Fibroblast of skin of left biceps (primary cell): ENCODE measurements at places on chromosomes 13 and 19.

DNA sequence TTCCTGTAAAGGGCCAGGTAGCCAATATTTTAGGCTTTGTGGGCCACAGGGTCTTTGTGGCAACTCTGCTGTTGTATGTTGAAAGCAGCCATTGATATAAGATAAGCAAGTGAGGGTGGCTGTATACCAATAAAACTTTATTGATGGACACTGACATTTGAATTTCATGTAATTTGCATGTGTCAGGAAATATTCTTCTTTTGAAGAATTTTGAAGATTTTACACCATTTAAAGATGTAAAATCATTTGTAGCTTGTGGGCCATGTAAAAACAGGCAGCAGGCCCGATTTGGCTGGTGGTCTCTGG lies 2.4 kb upstream of the CTU1 start:
- DNase-seq, result no peak

GRCh38 chr19:48613852-48614435 lies 932 bp downstream of the FAM83E start:
- no peak for DNase-seq

DNA sequence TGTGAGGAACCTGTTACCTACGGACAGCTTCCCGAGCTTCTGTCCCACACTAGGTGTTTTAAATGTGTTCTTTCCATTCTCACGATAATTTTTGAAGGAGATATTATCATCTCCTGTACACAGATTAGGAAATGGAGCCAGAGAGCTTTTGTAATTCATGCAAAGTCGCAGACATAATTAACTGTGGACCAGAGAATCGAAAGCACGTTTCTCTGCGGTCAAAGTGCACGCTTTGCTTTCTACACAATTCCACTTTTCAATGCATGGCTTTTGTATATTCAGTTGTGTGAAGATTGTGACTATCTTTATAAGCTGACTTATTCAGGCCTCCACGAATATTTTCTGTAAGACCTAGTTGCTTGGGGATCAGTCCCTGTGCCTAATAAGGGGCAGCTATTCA lies 81.7 kb upstream of the SLC10A2 start:
- DNase-seq, result no peak

- no peak for DNase-seq
Observed at GRCh38 chr19:8310342-8311055, 2.3 kb upstream of the CD320 start.

- no peak for DNase-seq
Observed at GRCh38 chr13:21796066-21796465, 125.2 kb downstream of the FGF9 start.

GRCh38 chr13:56861476-56861875 lies 279.2 kb upstream of the PRR20A start:
- DNase-seq, result no peak

DNA sequence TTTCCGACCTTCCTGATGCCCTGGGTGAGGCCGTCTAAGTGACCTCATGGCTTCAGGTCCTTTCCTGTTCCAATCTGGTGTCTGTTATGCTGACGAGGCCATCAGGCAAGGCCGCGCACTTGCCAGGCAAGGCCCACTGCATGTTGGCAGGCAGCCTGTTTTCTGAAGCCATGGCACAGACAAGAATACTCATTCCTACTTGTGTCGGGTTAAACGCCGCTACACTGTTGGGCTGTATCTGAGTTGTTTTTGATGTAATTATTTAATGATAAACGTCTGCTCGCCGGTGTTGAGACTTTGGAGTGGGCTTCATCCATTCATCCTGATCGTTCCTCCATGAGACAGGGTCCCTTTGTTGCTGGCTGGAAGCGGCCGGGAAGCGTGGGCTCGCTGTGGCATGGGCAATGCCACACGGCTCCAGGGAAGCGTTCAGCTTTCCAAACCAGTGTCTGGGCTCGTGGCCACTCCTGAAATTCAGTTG lies 92.1 kb downstream of the ATP11A start:
- DNase-seq, result no peak

DNA sequence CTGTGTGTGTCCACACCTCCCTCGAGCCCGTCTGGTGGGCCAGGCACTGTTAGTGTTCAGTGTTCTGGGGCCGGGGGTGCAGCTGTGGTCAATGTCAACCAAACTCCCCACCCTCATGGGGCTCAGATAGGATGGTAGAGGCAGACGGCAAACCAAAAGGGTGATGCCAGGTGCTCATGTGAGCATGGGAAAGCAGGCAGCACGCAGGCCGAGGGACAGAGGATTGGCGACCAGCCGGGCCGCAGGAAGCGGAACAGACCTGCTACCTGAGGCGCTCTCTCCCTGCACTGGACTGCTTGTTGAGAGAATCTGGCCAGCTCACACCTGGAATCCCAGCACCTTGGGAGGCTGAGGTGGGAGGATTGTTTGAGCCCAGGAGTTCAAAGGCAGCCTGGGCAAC lies 29.1 kb downstream of the DHX34 start:
- DNase-seq, result no peak

GRCh38 chr13:21322988-21323387 lies 136.1 kb downstream of the ZDHHC20 start:
- DNase-seq, result no peak

DNA sequence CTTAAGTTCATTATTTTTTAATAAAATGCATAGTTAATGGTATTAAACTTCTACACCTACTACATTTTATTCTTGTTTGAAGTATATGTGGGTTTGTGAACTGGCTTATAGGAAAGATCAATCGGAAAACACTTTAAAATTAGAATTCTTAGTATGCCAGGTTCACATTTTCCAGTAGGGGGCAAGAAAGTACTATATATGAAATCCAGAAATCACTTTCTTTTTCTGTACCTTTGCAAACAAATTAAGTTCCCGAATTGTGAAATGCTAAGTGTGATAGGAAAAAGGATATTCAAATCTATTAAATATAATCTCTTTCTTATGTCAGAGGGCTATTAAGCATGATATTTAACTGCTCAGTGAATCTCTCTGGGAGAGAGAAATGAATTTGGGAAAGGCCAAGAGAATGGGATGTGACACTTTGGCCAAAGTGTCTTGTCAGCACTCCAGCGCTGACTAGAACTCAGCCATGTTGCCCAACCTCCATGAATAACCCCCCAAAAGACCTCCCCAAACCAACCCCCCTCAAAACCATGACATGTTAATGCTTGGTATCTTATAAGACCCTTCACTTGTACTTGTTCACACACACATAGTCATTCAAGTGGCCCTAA lies 122.6 kb upstream of the SLC10A2 start:
- peak; percentile 10 for DNase-seq

GRCh38 chr13:28568286-28568685 lies 73.4 kb upstream of the FLT1 start:
- no peak for DNase-seq

- DNase-seq, result no peak
Observed at GRCh38 chr19:5247957-5248705, 92.5 kb downstream of the PTPRS start.

GRCh38 chr13:67574320-67575233 lies 344.4 kb upstream of the PCDH9 start:
- no peak for DNase-seq

DNA sequence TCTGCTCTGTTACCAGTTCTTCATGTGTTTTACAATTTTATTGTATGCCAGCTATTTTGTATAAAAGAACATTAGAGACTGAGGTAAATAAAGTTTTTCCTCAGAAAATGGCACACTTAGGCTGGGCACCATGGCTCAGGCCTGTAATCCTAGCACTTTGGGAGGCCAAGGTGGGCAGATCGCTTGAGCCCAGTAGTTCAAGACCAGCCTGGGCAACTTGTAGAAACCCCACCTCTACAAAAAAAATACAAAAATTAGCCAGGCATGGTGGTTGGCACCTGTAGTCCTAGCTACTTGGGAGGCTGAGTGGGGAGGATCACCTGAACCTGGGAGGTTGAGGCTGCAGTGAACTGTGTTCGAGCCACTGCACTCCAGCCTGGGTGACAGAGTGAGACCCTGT lies 32.0 kb downstream of the CCDC8 start:
- no peak for DNase-seq

- no peak for DNase-seq
Observed at GRCh38 chr19:49749771-49750170, 13.3 kb downstream of the TSKS start.

DNA sequence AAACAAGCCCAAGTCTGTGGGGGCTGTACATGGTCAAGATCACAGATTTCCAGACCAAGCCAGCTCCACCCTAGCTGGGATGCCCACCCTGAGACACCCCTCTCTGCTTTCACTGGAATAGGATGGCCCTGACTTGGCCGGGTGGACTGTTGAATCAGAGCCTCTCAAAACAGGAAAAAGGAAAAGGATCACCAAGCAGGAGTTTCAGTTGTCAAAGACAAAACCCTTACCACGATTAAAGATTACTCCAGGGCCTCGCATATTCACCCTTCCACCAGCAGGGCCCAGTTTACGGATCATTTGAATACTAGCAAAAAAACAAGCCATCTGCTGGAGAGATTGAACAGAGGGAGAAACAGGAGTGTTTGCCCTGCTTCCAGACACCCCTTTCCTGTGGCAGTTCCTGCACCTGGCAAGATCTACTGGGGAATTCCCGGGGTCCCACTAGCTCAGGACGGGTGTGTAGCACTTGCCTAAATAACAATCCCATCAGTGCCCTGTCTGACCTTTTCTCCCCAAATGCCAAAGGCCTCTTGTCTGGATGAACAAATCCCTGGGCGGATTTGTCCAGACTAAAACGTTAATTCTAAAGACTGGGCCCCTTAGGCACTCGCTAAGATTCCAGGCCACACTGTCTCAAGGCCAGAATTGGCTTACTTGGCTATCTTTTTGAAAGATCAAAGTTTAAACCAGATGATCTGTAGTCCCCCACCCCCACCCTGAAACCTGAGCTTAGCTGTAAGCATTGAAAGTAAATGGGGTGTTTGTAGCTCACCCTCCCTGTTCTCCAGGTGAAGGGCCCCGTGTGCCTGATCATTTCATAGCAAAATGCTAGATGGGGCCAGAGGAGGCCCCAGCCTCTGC lies 38.4 kb downstream of the ACTN4 start:
- no peak for DNase-seq

DNA sequence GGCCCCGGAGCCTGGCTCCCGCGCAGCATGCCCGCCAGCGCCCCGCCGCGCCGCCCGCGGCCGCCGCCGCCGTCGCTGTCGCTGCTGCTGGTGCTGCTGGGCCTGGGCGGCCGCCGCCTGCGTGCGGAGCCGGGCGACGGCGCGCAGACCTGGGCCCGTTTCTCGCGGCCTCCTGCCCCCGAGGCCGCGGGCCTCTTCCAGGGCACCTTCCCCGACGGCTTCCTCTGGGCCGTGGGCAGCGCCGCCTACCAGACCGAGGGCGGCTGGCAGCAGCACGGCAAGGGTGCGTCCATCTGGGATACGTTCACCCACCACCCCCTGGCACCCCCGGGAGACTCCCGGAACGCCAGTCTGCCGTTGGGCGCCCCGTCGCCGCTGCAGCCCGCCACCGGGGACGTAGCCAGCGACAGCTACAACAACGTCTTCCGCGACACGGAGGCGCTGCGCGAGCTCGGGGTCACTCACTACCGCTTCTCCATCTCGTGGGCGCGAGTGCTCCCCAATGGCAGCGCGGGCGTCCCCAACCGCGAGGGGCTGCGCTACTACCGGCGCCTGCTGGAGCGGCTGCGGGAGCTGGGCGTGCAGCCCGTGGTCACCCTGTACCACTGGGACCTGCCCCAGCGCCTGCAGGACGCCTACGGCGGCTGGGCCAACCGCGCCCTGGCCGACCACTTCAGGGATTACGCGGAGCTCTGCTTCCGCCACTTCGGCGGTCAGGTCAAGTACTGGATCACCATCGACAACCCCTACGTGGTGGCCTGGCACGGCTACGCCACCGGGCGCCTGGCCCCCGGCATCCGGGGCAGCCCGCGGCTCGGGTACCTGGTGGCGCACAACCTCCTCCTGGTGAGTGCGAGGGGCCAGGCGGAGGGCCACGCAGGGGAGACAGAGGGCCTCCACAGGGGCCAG lies at the start of gene KL:
TSS of gene KL (plus strand) at position 10 of the 909 bp plus-strand sequence. CDS start at position 28, 18 bp downstream.
- no peak for DNase-seq

GRCh38 chr19:5232798-5233505 lies 107.7 kb downstream of the PTPRS start:
- no peak for DNase-seq

GRCh38 chr19:38640368-38640767 lies 7.1 kb upstream of the ACTN4 start:
- no peak for DNase-seq

DNA sequence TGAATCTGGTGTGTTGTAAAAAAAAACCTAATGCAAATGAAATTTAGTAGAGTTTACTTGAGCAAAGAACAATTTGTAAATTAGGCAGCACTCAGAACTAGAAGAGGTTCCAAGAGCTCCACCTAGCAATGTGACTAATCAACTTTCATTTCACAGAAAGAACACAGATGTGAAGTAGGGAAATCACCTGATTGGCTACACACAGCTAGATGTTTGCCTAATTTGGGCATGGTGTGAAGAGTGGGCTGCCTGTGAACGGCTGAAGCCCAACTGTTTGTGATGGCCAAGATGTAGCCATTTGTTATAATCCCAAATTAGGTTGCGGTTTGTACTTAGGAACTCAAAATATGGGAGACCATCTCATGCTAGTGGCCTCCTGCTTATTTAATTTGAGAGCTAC lies 724.4 kb upstream of the SLITRK5 start:
- no peak for DNase-seq

DNA sequence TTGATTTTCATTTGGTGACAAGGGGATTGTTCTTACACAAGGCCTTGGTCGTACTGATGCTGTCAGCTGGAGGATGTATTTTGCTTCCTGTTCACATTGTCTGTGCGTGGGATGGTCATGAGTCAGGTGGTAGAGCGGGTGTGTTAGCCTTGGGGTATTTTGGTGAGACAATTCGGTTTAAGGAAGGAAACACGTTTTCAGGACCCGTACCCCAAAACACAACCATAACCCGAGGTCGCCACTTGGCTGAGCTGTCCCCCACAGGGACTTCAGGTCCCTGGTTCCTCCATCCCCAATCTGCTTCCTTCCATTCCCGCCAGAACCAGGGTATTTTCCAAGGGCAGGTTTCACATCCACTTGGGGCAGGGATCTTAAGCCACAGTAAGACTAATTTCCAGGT lies 15.0 kb downstream of the MYO9B start:
- no peak for DNase-seq

- no peak for DNase-seq
Observed at GRCh38 chr19:5621311-5621944, 1.1 kb downstream of the SAFB2 start.

DNA sequence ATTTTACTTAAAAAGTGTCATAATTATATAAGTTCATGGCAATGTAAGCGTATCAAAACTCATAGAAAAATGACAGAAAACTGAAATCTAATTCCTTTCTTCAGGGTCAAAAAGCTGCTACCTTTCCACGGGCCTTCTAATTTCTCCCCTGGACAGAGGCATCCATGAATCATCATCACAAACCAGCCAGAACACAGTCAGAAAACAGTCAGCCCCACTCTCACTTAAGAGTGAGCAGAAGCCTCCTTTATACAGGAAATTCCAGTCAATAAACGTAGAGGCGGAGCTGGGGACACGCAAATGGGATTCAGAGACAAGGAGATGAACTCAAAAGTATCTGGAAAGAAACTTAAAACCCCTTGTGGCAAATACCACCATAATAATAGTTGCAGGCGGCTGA lies 54.2 kb upstream of the ABCC4 start:
- DNase-seq, result peak; percentile 19
